Femur (tissue), 1 donor: ENCODE measurements at places on chromosomes 11 and 22.

DNA sequence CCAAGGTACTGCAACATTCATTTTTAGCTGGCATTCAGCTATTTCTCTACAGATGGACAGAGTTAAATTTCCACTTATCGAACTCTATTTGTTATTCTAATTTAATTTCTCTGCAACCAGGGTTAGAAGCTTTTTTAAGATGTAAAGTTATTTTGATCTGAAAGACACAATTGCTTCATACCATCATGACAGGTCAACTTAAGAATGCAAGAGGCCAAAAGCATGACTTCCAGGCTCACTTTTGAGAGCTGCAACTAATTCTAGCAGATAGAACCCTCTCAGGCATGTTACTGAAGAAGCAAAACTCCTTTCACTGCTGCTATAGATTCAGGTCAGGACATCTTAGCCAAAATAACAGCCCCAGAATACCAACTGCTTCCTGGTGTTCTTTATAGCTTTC is 86.5 kb upstream of the GALNT18 start:
- DNase-seq: no peak

DNA sequence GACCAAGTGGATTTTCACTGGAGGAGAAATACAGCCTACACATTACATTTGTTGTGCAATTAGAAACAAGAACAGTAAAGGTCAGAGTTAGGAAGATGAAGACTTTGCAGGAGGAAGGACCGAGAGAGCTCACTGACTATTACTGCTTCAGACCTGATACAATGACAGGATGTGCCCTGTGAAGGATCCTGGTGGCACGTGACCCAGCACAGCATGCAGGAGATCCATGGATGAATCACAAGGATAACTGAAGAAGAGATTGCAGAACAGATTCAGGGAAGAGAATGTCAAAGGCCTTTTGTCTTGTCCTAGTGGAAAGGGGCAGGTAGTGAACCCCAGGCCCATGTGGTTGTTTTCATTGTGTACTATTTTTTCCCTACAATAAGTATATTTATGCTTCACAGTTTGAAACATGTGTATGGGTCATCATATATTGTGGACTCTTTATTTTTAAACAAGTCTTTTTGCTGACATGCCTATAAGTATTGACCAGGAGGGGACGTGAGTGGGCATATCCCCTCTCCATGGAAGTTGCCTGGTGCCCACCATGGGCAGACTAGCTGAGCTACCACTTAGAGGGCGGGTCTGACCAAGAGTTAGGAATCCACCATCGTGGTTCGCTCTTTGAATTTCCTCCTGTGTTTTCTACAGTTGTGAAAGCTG is 44.3 kb downstream of the RASSF10 start:
- DNase-seq: no peak

GRCh38 chr22:20571078-20571503 is 63.7 kb downstream of the MED15 start:
- DNase-seq: no peak

- no peak for DNase-seq
These were observed 1.9 kb downstream of the TTC12 start for GRCh38 chr11:113316256-113316655.
